H1 (cell line): ENCODE measurements at places on chromosomes 4 and X.

GRCh38 chr4:187184508-187184907, 460.9 kb upstream of the FAT1 start:
- DNase-seq: no peak

GRCh38 chrX:42695800-42696358, 82.1 kb downstream of the PPP1R2C start:
- DNase-seq: no peak

DNA sequence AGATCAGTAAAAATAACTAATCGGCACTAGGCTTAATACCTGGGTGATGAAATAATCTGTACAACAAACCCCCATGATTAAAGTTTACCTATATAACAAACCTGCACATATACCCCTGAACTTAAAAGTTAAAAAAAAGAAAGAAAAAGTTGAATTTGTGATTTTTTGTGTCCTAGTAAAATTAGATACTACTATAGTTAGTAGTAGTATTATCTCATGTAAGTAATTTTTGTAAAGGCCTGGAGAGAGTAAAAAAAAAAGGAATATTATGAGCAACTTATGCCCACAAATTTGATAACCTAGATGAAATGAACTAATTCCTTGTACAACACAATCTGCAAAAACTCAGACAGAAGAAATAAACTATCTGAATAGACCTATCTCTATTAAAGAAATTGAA, 25.7 kb upstream of the SLC16A2 start:
- no peak for DNase-seq

GRCh38 chr4:139934708-139935195, 219.2 kb downstream of the MAML3 start:
- no peak for DNase-seq
